ENCODE measurements at places on chromosomes 16 and 17.
A peak's percentile ranks its signal among the peaks of the same experiment; 100 is the strongest.

DNA sequence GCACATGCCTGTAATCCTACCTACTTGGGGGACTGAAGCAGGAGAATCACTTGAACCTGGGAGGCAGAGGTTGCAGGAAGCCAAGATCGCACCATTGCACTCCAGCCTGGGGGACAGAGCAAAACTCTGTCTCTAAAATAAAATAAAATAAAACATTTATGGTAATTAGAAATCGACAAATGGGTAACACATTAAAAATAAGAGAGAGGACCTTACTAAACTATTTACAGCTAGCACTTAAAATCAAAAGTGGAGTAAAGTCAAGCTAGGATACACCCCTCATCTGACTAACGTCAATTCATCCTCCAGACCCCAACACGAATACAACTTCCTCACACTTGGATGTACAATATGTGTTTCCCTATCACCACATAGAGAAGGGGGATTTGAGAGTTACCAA is 27.8 kb upstream of the RHOT1 start:
- no peak for DNase-seq

- DNase-seq, result no peak
These were observed 486.1 kb upstream of the SALL1 start for GRCh38 chr16:51636920-51637769.

DNA sequence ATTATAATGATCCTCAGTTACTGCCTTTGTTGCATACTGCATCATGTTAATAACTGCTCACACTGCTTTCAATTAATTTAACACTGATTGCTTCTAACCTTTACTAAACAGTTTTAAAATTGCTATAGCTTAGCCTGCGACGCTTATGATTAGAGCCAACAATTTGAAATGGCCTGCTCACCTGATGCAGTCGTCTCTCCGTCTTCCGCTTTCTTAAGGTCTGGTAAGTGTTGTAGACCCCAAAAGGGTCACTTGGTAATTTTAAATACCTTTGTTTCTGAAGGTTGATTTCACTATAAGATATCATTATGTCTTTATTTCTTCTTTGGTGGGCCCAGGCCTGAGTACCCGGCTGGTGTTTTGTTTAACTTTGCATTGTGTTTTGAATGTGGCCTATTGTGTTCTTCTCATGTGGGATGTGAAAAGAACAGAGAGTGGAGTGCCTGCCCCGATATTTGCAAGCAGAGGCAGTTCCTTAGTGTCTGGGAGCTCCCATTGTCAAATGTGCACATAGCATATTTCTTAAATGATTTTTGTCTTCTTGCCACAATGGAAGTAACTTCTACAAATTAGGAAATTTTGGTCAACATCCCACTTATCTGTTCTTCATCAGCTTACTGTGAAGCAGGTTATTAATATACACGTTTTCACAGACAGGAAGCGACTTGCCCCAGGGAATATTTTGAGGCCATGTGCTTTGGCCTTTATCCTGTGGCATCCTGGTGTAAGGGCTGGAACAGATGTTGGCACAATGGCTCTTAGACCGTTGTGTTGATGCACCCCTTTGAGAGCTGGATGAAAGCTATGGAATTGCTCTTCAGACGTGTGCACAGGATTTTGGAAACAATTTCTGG is 2.9 kb downstream of the PHKB start:
- no peak for DNase-seq

- DNase-seq, result no peak
These were observed 3.3 kb upstream of the PITPNA start for GRCh38 chr17:1565877-1566276.

DNA sequence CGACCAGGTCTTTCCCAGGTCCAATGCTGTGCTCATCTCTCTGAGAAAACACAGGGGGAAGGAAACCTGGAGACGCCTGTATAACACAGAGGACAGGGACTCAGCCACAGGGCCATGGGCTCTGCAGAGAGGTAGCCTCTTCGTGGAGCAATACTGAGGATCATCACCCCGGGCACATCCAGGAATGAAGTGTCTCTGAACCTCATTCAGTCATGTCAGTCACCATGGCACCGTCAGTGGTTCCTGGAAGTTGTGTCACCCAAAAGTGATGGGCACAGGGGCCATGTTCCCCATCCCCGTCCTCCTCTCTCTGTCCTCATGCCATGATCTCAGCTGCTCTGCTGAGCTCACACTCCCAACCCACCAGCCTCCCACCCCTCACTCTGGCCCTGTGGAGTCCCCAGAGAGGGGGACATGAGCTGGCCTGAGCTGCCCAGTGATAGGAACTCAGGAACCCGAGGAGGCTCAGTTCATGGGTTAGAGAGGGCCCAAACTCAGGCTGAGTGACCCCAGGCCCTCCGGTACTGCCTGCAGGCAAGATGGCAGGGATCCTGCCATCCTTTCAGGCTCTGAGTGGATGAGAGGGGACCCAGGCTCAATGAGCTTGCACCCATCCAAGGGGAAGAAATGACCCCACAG is 53.4 kb downstream of the PITPNM3 start:
- no peak for DNase-seq

- peak; percentile 71 for DNase-seq
These were observed 5.8 kb downstream of the ACLY start for GRCh38 chr17:41912925-41913324.

- no peak for DNase-seq
These were observed 65.9 kb upstream of the HLF start for GRCh38 chr17:55198690-55199370.

DNA sequence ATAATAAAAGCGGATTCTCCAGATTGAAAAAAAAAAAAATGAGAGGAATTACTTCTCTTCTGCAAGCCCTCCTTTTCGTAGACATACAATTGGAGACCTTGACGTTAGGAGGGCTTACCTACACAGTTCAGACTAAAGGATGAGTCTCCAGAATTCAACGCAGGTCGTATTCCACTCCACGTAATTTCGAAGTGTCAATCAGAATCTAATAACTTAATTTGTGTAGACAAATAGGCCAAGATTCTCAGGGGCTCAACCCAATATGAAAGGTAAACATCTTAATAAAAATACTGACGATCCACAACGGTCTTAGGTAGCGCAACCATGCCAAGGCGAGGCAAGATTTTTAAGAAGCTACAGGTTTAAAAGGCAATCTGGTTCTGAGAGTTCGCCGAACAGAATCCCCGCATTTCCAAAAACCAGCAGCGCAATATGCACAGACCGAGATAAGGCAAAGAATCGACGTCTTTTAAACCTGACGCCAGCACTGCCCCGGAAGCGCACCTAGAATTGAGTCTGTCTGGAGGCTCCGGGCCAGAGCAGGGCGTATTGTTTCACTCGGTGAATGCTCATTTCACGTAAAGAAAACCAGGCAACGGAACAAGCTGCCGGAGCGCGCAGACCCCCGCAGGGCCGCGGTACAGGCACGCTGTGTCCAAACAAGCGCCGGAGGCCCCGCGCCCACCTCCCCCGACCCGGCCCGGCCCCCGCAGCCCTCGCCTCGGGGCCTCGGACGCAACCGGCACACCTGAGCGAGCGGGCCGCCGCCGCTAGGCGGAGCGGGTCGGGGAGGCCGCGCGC is 623 bp downstream of the MBTPS1 start:
- no peak for DNase-seq

DNA sequence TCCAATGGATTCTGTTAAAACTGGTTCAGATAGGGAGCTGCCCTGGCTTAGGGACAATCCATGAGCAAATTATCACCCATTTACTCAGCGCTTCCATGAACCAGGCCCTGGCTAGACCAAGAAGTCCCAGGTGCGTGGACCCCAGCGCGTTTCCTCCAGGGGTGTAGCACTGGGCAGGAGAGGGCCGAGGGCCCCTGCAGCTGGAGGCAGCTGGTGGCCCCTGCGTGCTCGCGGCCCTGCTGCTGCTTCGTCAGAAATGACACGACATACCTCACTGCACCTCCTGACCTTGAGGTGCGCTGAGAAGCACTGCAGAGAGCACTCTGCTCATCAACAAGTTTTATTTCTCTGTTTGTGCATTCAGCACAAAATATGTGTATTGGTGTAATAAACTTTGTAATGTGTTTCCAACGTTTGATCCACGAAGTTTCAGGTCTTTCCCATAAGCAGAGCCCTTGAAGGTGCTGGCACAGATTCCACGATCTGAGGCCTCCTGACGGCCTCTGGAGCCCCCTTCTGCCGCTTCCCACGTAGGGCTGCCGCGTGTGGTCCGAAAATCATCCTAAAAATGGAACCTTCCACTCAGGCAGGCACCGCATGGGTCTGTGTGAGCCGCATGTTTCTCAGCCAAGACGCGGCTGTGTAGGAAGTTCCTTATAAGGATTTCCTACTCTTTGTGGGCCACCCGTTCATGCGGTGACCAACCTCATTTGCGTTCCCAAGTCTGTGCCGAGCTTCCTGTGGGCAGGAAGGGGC is 50.8 kb upstream of the ZCCHC14 start:
- DNase-seq, result peak; percentile 91

- no peak for DNase-seq
These were observed 140.3 kb downstream of the SALL1 start for GRCh38 chr16:51010817-51011216.

Data from osteoblast (primary cell).